Cardiac septum (tissue), 1 donor: ENCODE measurements at places on chromosomes 3 and 15. TPM values are rescaled to one million over a fixed set of nuclear protein-coding genes. Genes with fewer than 3 reads are reported as not detected.

DNA sequence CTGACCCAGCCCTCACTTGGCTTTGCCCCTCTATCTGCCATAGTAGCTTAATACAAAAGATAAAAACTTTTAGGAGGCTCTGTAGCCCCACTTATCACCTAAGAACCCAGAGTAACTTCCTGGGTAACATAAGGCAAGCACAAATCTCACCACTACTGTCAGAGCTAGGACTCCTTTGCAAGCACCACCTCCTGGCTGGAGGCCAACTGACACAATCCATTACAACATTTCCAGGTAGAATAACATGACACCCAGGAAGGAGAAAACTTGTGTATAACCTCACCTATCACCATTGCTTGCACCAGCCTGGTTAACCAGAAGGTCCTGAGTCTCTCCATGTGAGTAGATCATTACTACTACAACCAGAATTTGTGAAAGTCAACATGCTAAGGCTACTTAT, 230.0 kb downstream of the TUSC7 start:
- no peak for DNase-seq

Gene NRROS
- 2.6 TPM for total RNA-seq

- no peak for DNase-seq
Measured at GRCh38 chr3:78986416-78987101, 781.2 kb downstream of the ROBO1 start.

DNA sequence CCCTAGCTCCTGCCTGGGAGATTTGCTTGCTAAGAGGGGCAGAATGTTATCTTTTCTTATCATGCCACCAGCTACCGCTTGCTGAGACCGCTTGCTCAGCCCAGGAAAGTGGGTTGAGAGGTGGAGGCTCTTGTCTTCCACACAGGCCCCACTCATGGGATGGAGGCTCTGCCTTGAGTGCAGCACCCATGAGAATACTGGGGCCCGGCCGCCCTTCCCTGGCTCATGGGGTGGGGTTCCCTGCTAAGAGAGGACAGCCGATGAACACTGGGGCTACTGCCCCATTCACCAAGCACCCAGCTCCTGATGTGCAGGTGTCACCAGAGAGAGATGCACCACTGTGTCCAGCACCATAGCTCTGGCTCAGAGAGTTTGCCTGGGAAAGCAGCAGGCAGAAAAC, 55.2 kb downstream of the HMCES start:
- DNase-seq: no peak

DNA sequence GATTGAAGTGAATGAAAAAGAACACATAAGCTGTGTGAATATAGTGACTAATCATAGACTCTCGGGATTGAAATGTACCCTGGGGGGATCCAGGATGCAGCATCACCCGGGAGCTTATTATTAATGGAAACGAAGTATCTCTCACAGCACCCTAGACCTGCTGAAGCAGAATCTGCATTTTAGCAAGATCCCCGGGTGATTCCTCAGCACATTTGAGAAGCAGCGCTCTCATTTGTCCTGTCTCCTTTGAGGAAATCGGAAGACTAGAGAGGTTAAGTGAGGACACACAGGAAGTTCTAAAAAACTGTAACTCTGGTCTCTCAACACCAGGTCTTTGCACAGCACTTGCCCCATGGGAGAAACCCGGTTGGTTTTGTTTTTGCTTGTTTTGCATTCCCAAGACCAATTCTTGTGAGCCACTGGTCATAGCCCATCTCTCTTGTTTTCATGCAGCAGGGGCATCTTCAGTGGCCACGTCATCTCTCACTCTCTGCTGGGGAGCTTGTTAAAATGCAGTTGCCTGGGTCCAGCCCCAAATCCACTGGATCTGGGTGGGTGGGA, 30.2 kb downstream of the ZNF710 start:
- no peak for DNase-seq

Gene GSK3B
- total RNA-seq: 46.8 TPM

DNA sequence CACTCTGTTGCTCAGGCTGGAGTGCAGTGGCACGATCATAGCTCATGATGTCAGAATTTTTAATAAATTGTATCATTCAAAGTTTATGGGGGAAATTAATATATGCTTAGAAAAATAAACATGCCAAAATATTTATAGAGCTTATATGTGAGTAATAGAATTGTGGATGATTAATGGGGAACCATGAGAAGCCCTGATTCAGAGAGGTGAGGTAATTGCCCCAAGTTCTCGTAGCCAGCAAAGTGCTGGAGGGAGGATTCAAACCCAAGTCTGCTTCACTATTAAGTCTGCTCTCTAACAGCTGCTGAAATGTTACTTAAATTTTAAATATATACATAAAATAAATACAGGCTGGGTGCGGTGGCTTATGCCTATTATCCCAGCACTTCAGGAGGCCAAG, 26.2 kb upstream of the IGF2BP2 start:
- no peak for DNase-seq

DNA sequence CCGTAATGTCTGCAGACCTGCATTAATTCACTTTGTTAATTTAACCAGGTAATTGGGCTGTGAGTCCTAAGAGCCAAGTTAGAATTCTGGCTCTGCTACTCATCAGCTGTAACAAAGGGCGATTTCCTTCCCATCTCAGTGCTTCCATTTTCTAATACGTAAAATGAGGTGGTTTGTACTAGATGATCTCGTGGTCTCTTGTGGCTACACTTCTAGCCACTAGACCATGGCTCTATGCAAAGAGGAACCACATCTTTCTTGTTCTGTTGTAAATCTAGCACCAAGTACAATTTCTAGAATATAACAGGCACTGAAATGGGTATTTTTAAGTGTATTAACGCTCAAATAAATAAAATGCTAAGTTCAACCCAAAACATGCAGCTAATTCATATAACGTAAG, 174.4 kb upstream of the THBS1 start:
- no peak for DNase-seq

GRCh38 chr3:56800832-56801661, 702 bp downstream of the ARHGEF3 start:
- DNase-seq: no peak

GRCh38 chr15:73732930-73733329, 20.2 kb downstream of the INSYN1 start:
- DNase-seq: no peak

DNA sequence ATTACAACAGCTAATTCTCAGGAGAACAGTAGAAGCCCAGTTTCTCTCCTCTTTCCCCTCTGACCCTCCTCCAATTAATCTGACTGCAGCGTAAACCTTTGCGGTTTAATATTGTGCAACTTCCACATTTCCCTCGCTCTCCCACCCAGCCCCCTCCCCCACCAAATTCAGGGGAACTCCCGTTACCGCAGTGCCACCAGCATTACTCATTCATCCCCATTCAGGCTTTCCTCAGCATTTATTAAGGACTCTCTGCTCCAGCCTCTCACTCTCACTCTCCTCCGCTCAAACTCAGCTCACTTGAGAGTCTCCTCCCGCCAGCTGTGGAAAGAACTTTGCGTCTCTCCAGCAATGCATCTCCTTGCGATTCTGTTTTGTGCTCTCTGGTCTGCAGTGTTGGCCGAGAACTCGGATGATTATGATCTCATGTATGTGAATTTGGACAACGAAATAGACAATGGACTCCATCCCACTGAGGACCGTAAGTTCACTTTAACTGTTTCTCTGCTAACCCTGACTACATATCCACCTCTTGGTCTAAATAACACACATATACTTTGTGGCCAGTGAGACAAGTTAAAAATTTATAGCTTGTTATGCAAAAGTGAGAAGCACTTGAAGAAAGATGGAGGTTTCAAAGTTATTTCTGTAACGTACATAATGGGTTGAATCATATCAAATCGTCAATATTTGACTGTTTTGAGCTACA, at the start of gene PTX3:
PTX3 (plus strand) TSS at position 268 of the 709 bp plus-strand sequence; CDS start at position 352, 84 bp downstream.
- DNase-seq: no peak

DNA sequence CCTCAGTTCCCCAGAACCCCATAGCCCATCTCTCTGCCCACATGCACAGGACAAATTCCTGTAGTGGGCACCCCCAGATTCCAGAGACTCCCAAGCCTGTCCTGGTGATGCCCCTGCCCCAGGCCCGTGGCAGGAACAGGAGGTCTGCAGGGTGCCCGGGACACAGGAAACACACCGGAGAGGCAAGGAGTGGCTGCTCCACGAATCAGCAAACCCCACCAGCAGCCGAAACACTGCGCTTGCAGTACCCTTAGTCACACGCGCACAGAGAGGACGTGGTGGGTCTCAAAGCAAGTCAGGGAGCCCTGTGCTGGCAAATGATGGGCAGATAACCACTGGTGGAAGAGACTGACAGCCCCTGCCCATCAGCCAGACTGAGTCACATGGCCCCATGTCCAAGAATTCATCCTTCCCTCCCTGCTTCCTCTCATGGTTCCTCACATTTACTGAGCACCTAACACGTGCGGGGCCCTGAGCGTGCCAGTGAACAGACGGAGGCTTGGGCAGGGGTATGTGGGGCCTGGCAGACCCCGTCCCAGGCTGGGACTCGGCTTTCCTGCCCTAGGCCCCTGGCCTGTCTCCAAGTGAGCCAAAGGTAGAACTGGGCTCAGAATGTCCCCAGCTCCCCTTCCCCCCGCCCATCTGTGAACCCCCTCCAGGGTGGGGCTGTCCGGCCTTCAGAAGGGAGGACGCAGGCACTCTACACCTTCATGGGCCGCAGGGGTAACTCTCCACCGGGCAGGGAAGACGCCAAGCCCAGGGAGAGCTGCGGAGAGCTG, 130.4 kb upstream of the IQSEC1 start:
- no peak for DNase-seq

DNA sequence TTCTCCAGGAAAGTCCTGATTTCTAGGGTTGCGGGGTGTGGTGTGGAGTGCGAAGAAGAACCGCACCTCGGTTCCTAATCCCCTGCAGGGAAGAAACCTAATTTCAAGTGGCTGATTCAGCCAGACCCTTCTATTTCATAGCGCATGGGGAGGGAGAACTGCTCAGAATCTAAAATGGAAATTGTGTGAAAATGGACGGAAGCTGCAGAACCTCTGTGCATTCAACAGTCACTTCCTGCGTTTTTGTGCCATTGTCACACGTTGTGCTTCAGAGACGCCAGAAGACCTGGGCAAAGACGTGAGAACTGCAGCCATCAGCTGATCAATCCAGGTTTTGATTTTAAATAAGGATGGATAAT, 1.2 kb downstream of the SIDT1 start:
- no peak for DNase-seq

DNA sequence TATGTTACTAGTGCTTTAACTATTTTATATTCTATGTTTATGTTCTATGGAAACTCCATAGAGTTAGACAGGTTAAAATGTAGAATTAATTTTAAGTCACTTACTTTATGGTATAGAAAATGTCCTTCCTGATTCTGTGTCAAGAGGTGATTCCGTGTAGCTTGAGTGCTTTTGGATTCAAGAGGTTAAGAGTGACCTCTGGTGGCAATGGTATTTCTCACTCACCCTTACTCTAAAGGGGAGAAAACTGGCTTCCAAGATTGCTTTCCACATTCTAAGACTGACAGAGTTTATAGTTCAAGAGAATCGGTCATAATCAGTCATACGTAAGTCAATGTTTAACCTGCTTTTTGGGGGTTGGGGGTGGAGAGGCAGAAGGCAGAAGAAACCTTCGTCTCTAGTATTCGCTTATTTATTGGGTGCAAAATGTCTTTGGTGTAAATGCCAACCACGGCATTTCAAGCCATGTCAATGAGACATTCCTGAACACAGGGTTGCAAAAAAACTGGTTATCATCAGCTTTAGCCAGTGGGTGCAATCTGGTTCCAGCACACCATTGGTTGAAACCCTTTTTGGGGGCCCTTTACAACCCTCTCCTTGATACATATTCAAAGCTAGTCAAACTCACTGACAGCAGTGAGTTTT, 92.0 kb upstream of the VGLL3 start:
- DNase-seq: no peak

DNA sequence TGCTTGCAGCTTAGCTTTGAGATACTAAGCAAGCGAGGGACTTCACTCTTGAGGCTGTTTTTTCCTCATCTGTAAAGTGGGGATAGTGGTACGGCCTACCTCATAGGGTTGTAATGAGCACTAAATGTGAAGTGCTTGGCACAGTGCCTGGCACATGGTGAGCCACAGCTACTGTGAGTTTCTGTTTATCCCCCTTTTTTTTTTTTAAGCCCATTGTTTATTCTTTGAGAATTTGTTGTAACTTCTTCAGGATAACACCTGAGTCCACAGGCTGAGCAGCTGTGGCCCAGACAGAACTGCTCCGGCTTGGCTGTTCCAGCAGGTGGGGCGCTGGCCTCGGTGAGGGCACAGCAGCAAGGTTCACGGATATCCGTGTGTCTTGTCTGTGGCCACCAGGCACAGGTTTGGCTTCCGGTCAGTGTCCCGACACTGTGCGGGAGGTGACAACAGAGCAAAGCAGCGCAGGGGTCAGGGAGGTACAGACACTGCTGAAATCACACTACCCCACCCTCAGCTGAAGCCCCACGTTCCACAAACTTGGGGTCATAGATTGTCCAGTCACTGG, 7.3 kb upstream of the ISG20 start:
- no peak for DNase-seq

GRCh38 chr3:58640700-58641372, 25.7 kb downstream of the FAM3D start:
- DNase-seq: peak; percentile 83

Gene AMIGO3
- total RNA-seq: 0.35 TPM

GRCh38 chr3:37504583-37505357, 330.4 kb upstream of the LRRFIP2 start:
- DNase-seq: no peak

DNA sequence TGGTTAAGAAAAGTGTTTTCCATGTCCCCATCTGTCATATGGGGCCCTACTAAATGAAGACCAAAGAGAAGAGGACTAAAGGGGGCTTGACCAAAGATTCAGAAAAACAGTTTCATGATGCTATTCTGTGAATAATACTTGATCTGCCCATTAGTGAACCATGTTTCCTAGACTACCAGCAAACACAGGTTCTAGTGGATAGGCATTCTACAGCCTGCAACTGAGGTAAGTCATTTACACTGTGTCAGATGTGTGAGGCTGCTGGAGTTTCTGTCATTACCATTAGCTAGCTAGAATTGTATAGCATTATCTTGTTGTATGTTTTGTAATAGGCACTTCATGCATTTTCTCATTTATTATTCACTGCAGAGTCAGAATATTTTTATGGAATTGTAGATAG, 6.6 kb downstream of the GPR171 start:
- DNase-seq: no peak

GRCh38 chr3:36077320-36077719, 303.0 kb upstream of the STAC start:
- no peak for DNase-seq

GRCh38 chr15:33915571-33916407, 52.5 kb upstream of the CHRM5 start:
- DNase-seq: no peak

Gene CGNL1
- total RNA-seq: 19.6 TPM

Gene GNB4
- total RNA-seq: 14.7 TPM

Gene TRPM7
- 34.5 TPM for total RNA-seq
